Jurkat, Clone E6-1 (cell line): ENCODE measurements at places on chromosomes 13 and 19.

- DNase-seq, result no peak
Observed at GRCh38 chr19:18848878-18849661, 17.3 kb downstream of the UPF1 start.

DNA sequence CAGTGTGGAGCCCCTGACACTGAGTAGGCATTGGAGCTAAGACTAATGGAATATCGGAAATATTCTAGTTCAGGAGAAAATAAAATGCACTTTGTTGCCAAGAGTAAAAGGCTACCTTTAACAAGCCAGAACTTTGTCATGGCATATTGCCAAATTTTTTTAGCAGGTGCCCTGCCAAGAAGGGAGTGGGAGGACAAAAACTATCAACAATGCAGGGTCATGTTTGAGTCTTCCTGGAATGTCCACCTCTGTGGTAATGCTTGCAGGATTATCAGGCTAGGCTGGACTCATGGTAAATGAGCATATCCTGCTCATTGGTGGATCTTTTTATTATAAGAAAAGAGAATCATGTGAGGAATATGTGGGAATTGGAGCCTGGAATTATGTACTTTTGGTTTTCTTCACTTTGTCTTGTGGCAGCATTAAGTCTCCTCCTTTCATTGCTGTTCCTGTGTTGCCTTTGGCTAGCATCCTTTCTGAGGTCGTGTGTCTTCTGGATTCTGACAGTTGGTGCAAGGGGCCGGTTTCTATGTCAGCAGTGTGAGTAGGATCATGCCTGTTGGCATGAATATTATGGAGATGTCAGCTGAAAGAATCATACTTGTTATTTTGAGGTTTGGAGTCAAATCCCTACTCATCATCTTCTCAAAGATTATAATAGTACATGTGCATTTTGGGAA, 122.9 kb upstream of the SPRY2 start:
- no peak for DNase-seq

- no peak for DNase-seq
Observed at GRCh38 chr13:113088691-113089020, 16.9 kb upstream of the F7 start.

- DNase-seq, result no peak
Observed at GRCh38 chr19:35715981-35716800, 1.6 kb upstream of the KMT2B start.

DNA sequence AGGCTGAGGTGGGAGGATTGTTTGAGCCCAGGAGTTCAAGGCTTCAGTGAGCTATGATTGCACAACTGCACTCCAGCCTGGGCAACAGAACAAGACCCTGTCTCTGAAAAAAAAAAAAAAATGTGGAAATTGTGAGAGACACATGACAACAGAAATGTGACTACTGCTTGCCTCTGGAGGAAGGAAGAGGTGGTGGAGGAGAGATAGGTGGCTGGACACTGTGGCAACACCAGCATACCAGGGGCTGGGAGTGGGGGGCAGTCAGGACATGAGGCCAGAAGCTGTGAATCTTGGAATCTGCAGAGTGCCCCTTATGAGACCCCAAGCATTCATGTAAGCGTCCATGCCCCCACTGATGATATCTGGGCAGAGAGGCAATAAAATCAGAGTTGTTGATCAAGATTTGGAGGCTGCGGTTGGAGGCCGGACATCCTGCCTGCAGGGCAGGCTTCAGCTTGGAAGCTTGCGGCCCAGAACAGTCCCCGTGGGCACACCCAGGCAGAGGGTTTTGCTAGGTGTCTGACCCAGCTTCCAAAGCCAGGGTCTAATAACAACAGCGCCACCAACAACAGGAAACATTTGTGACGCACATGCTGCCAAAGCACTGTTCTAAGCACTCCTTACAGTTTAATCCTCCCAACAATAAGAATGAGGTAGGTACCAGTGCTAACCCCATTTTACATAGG, 16.9 kb downstream of the FAM187B start:
- DNase-seq, result no peak

- no peak for DNase-seq
Observed at GRCh38 chr13:112759827-112760226, 70.0 kb downstream of the ATP11A start.

- peak; percentile 63 for DNase-seq
Observed at GRCh38 chr13:30052120-30052519, 201.7 kb upstream of the UBL3 start.

DNA sequence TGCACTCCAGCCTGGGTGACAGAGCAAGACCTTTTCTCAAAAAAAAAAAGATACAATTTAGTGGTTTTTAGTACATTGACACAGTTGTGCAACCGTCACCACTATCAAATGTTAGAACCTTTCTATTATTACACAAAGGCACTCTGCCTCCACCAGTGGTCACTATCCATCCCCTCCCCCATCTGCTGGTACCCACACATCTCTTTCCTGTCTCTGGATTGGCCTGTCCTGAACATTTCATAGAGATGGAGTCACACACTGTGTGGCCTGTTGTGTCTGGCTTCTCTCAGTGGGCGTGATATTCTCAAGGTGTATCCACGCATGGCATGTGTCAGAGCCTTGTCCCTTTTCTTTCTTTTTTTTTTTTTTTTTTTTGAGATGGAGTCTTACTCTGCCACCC, 11.2 kb downstream of the KDM4B start:
- no peak for DNase-seq

- no peak for DNase-seq
Observed at GRCh38 chr19:18655173-18655844, 18.5 kb downstream of the KLHL26 start.

GRCh38 chr19:10299545-10300458, 9.8 kb downstream of the ZGLP1 start:
- no peak for DNase-seq

DNA sequence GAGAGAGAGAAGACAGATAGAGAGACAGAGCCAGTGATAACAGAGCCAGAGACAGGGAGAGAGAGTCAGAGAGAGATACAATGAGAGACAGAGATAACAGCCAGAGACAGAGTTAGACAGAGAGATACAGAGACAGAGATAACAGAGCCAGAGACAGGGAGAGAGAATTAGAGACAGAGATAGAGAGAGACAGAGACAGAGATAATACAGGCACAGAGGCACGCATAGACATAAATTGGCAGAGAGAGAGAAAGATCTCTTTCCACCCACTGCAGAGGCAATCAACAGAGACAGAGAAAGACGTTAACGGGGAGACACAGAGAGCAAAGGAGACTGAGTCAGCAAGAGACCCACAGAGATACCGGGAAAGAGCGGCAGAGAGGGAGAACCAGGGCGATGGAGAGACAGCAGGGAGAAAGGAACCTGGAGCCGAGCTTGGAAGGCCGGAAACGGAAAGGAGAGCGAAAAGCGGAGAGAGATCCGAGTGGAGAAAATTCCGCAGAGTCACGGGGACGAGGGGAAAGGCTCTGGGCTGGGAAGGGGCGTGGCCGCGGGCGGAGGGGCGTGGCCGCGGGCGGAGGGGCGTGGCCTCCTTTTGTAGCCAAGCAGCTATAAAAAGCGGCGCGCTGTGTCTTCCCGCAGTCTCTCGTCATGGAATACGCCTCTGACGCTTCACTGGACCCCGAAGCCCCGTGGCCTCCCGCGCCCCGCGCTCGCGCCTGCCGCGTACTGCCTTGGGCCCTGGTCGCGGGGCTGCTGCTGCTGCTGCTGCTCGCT, at the start of gene TNFSF9:
TSS of gene TNFSF9 (plus strand) at position 641 of the 777 bp plus-strand sequence. CDS start at position 652, 11 bp downstream.
- peak; percentile 68 for DNase-seq

DNA sequence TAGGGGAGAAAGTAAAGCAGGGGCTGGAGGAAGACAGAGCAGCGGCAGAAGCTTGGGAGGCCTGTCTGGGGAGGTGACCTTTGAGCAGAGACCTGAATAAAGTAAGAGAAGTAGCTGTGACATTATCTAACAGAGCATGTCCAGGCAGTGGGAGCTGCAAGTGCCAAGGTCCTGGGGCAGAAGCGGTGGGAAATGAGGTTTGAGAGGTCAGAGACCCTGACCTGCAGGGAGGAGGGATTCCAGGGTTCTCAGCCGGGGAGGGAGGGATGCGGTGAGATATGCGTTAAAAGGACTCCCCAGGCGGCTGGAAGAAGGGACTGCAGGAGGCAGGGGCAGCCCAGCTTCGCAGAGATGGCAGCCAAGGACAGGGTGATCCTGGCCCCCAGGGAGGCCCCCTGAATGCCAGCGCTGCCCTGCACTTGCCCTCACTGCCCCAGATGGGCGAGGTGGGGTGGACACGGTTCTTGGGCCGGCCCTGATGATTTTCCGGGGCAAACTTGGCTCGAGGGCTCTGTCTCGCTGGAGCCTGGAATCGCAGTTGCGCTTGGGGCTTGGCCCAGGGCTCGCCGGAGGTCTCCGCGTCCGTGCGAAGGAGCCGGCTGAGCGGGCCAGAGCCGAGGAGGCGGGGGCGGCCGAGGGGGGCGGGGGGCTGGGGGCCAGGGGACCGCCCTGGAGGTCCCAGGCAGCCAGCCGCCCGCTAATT, 3.2 kb downstream of the CRLF1 start:
- no peak for DNase-seq

DNA sequence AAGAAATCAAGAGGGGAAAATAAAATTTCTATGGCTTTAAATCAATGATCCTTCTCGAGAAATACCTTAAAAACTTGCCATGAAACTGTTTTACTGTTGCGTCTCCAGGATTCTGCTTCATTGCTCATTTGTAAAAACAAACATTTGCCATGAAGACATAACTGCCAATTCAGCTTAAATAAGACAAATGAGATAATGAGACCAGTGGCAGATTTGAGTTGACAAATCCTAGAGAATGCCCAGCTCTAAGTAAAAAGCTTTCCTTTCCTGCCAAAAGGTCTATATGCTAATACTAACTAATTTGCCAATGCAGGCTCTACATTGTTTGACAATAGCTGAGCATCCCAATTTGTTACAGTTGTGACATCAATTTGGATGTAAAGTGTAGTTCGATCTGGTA, 400.5 kb upstream of the PCDH9 start:
- no peak for DNase-seq

DNA sequence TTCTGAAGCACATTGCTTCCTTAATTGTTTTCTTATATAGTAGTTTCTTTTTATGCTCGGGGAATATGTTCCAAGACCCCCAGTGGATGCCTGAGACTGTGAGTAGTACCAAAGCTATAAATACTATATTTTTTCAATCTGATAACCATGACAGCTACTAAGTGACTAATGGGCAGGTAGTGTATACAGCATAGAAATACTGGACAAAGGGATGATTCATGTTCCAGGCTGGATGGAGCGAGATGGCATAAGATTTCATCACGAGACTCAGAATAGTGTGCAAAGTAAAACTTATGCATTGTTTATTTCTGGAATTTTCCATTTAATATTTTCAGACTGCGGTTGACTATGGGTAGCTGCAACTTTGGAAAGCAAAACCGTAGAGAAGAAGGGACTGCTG, 47.9 kb upstream of the OLFM4 start:
- DNase-seq, result no peak

- no peak for DNase-seq
Observed at GRCh38 chr13:75468098-75468497, 13.9 kb downstream of the TBC1D4 start.

GRCh38 chr19:47726467-47726866, 13.2 kb downstream of the EHD2 start:
- DNase-seq, result no peak

DNA sequence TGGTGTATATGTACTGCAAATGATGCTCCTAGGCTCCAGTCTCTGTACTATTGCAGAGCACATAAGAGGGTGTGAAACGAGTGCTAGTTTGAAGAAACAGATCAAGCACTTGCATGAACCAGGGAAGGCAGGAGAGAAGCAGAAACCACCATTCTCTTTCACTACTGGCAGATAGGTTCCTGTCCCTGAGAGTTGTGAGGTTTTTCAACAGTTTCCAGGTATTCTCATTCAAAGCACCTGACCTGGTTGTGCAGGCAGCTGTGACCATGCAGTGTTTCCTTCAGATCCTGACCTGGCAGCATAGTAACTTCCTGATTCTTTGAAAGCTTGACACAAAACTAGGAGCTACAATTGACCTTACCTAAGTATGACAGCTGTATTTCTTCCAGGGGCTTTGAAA, 164.9 kb downstream of the UFM1 start:
- no peak for DNase-seq

DNA sequence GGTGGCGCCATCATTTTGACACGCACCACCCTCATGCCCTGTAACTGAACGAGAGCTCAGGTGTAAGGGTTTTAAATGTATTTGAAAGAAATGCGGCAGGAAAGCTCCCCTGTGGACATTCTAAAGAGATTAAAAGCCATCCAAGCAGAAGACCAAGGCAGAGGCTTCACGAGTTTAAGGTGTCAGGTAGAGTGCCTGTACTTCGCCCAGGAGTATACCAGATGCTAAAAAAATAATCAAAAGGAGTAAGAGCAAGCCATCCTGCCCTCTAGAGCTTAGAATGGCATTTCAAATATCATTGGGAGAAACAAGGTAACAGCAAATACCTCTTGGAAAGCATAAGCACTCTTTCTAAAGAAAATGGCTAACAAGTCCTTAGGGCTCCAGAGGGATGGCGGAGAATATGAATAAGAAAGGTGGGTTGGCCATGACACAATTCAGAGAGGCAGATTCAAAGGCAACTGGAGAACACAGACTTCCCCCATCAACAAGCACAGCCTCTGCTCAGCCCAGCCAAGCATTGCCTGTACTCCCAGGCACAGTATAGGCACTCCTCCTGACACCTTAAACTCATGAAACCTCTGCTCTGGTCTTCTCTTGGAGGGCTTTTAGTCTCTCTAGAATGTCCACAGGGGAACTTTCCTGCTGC, 447.6 kb downstream of the SUCLA2 start:
- no peak for DNase-seq

GRCh38 chr19:49812997-49813861, at the start of gene FUZ:
TSS of gene FUZ (minus strand) at chr19:49813292. CDS start at chr19:49813106, 186 bp downstream.
- DNase-seq, result peak; percentile 98

DNA sequence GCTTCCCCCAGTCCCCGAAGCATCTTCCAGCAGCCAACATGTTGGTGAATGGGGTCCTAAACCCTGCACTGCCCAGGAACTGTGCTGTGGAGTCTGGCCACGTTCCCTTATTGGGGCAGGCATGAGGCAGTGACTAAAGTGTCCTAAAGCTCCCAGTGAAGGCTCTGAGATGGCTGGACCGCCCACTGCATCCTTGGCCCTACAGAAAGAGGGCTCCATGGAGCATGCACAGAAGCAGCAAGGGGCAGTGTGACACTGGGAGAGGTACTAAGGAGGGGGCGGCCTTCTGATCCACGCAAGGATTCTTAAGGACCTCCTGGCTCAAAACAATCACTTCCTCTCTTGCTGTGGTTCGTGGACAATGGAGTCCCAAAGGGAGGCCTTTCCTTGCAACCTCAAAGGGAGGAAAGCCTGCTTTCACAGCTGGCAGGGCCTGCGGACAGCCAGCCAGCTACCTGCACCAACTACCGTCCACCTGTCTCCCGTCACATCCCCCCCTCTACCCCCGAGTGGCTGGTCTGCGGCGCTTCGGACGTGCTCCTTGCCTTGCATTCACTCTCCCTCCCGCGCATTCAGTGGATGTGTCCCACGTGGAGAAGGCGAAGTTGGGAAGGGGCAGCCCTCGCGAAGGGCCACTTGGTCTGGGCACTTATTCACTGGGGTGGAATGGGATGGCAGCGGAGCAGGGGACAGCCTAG, 63.9 kb upstream of the STARD13 start:
- DNase-seq, result no peak

GRCh38 chr13:86569974-86570373, 770.8 kb upstream of the SLITRK6 start:
- DNase-seq, result no peak

- DNase-seq, result no peak
Observed at GRCh38 chr19:28701491-28701890, 511.5 kb downstream of the UQCRFS1 start.

GRCh38 chr13:45511310-45512097, 46.8 kb downstream of the COG3 start:
- peak; percentile 73 for DNase-seq
